Stimulated activated CD4-positive, alpha-beta T cell treated with anti-CD3 and anti-CD28 coated beads, Interleukin-1b, Interleukin-23, amount 100 ng/mL, for 24 hours (primary cell): ENCODE measurements at places on chromosomes 3 and 15.

DNA sequence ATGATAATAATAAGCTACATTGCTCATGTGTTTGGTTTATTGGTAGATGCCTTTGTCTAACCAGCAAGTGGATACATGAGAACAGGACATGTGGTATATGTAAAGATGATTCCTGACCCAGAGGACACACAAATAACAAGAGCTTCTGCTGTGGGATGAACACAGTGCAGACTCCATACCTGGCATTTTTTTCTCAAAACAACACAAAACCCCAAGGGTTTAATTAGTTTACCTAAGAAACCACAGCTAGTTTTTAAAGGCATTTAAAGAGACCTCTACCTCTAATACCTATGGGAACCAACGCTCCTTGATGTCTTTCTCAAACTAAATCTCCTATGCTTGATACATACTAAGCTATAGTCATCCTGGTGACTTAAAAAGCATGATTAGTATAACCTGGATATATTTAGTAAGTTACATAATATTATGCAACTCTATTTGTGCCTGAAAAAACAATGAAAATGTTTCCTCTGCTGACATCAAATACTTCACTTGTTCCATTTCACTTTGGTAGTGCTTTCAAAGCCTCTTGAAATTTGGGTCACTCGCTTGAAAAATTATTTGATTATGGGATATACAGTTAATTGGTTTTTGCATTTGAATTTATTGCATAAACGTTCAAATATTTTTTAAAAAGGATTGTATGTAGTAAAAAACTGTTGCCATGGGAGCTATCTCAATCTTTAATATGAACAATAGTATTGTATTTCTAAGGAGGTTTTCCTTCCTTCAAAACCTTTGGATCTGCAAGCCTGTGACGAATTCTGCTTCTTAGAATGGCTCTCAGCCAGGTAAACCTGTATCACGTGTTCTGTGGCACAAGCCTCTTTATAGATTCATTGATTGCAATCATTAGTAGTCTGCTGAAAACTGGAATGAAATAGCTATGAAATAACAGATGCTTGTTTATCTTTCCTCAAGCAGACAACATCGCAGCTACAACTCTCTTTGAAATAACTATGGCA is 233.0 kb upstream of the KCNMB2 start:
- no peak for DNase-seq

DNA sequence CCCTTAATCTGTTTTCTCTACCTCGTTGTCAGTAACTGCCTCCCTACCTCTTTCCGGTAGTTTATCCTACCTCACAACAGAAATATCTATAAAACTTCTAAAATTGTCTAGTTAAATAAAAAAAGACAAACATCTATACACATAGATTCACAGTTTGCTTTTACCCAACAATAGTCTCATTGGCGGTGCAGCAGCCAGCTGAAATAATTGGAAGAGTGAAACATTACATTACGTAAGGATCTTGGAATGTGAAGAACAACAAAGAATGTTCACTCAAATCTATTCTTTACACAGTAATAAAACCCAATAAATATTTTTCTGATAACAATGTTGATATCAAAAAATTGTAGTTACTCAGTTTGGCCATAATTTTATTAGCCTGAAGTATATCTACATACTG is 115.5 kb upstream of the ARPP21 start:
- no peak for DNase-seq

DNA sequence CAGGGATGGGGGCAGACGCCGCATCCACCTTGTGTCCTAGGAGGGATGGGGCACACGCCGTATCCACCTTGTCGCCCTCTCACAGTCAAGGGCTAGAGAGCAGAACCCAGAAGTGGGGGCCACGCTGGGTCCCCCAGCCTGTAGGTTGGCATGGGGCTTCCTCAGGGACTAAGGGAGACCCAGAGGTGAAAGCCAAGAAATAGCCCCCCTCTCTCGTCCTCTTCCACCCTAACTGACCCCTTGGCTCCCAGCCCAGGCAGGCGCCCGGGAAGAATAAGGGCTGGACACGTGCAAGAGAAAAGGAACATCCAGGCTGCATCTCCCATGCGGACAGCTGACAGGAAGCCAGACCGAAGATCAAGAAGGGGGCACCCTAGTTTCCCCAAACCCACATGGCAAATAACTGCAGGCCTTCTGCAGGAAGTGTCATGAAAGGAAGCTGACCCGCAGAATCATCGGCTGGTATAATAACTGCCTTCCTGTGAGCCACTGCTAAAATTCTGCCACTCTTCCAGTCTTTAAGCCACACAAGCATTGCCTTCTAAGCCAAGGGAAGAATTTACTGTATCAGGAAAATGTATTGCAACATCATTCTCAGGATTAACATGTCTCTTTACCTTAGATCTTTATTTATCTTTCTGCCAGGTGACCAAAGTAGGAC is 38.5 kb upstream of the TFRC start:
- no peak for DNase-seq

DNA sequence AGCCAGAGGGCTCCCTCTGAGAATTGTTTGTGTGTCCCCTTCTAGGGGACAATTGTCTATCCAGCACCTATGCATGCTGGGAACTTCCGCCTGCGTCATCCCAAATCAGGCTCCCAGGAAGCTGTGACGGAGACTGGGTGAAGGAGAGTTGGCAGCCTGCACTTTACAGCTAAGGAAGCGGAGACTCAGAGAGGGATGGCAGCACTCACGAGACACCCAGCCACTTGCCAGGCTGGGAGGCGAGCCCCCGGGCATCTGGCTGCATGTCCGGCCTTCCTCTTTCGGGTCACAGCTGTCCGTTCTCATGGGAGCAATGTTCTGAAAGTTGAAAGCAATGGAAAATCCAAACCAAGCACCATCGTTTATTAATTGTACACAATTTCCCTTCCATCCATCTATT is 45.5 kb upstream of the SLC6A11 start:
- DNase-seq, result no peak

DNA sequence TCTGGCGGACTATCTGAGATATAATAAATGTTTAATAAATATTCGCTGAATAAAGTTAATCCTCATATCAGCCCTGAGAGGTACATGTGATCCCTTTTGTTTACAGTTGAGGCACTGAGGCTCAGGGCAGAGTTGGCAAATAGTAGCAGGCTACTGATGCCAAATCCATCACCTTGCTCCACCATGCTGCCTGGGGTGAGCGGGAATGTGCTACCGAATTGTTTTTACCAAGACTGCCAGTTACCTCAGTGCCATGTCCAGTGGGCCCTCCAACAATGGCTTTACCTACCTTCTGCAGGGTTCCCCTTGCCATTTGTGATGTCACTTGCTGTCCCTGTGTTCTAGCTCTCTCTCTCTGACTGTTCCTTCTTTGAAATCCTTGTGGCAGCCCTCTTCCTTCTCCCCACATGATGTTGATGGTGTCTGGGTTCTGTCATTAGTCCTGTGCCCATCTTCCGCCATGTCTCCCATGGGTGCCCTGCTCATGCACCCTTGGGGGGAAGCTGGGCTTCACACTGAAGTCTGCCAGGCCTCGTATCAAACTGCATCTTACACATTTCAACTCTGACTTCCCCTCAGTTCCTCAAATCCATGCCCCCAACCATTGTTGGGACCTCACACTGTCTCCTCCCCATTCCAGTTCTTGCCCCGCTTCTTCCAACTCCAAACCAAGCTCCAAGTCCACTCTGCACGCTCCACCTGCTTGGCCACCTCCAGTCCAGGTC is 35.4 kb downstream of the SLCO2A1 start:
- DNase-seq, result no peak

DNA sequence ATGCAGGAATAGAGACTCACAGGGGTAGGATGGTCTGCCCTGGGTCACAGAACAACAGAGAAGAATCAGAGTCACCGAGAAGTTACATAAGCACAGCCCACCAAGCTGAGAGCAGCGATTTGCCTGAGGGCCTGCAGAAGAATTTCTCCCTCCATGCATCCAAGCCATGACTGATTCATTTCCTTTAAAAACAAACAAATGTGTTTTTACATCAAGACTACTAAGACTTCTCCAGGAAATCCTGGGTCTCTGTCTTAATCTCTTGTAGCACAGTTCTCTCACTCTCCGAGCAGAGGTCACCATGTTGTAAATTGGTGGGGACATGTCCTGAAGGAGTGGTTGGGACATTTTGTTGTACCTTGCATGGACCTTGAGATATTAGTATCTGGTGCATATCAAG is 159.8 kb downstream of the THSD4 start:
- DNase-seq, result no peak

DNA sequence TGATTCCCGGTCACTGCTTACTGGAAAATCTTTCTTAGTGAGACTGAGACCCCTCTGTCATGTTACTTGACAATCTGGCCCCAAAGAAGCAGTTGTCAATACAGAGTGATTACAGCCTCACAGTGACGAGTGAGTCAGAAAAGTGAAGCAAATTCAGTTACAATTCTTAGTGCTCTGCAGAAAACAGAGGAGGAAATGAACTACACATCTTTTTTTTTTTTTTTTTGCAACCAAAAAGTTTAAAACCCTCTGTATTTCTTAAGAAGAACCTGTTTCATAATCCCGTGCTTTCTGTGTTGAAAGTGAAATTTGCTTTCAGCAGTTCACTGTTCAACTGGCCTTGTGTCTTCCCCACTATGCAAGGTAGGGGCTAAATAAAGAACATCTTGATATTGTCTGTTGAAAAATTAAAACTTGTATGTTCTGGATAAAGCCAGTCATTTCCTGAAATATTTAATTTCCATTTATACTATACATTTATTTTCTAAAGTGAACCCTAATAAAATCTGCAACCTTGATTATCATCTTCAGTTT is 1.9 kb downstream of the AQP9 start:
- no peak for DNase-seq

GRCh38 chr15:41546851-41547786 is 3.1 kb upstream of the RPAP1 start:
- no peak for DNase-seq

DNA sequence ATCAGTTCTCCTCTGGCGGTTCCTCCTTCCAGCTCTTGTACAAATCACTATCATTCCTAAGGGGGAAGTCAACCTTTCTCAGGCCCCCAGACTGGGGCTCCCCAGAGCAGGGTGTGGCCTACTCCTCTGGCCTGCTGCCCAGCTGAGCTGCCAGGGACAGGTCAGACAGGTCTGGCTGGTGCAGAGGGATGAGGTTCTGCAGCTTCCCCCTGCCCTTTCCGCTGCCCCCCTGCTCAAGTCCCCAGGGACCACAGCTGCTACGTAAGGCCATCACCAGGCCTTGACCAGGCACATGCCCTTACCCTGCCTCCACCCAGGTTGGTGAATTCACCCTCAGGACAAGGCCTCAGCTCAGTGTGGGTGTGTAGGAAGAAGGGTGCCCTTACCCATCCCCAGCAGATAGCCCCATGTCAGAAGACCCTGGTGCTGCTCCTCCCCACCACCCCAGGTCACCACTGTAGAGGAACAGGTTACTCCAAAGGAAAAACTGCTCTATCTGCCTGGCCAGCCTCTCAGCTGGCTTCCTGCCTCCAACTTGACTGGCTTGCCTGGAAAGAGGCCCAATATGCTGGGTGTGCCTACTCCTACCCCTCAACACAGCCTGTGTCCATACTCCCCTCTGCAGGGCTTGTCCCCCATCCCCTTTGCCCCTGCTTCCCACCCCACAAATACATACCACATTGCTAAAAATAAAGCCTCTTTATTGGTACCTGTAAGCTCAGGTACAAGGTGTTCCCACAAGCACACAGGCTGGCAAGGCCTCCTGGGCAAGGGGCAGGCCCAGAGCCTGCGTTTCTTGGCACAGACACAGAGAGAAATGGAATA is 12.0 kb downstream of the CSRNP1 start:
- DNase-seq, result no peak

DNA sequence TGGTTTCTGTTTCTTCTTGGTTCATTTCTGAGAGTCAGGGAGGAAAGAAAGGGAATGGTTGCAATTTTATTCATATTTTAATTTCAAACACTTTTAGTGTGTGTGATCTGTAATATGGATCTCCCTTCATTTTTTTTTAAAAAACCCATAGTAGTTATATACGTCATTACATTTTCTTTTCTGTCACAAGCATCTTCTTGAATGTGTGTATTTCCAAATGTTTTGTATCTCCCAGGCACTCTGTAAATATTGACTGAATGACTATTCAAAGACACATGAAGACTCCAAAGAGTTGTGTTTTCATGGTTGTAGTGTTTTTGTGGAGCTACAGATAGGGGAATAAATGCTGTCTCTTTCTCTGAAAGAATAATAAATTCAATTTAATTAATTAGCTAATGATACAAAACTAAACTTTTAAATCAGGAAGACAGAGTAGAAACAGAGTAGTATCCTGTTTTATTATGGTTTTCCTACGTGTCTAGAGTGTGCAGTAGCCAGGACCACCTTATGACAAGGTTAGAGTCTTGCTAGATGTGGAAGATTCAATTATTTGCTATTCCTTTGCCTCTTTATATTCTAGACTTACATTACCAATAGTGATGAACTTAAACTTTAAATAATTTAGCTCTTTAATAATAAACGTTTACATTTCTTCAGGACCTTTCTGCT is 35.5 kb downstream of the NECTIN3 start:
- DNase-seq, result no peak

GRCh38 chr3:85171976-85172375 is 213.2 kb downstream of the CADM2 start:
- no peak for DNase-seq

- no peak for DNase-seq
Measured at GRCh38 chr3:116038968-116039650, 406.2 kb downstream of the LSAMP start.

- DNase-seq, result no peak
Measured at GRCh38 chr15:27714675-27715074, 384.4 kb downstream of the OCA2 start.

DNA sequence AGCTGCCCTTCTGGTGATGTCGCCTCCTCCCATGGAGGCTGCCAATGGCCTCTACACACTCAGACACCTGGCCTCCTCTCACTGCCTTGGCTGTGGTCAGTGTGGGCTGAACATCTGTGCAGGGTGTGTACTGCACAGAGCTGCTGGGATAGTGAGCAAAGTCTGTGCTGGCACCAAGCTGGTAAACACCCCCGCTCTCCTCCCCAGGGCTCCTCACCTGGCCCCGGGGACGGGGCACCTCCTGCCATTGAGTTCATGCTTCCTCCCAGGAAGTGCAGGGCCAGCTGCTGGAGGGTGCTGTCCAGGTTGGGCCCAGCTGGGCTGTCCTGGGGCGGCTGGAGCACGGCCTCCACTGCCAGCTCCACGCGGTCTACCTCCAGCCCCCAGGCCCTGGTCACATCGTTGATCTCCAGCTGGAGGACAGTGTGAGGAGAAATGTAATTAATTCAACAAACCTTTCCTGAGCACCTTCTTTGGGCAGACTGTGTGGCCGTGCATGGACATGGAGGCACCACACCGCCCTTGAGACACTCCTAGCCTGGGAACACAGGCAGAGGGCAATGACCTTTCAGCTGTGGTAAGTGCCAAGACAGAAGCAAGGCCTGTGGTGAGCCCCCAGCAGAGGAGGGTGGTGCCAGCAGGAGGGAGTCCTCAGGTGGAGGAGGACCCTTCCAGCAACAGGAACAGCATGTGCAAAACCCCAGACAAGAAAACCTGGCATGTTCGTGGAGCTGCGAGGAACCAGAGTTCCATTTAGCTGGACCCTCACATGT is 6.8 kb downstream of the STOML1 start:
- no peak for DNase-seq

DNA sequence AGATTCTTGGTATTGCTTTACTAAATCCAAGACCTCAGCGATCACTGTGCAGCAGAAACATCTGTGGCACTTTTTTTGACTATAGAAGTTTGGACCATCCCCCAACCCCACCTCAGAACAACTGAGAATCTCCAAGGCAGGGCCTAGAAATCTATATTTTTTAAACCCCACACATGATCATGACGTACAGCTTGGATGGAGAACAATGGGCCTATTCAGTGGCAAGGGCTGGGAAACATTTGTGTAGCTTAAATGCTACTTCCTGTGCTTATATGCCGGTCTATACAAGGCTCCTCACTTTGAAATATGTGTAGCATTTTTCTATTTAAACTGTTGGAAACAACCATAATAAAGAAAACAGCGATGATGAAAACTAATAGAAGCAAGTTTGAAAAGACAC is 55.1 kb upstream of the SPRED1 start:
- DNase-seq, result no peak
